Anterior cingulate cortex (tissue), 58 donors: ENCODE measurements at places on chromosomes 5 and 9.

GRCh38 chr5:26034813-26035212 lies 1003.6 kb downstream of the CDH9 start:
- no peak for DNase-seq

- no peak for DNase-seq
Measured at GRCh38 chr5:175694371-175695160, 36.7 kb downstream of the HRH2 start.

DNA sequence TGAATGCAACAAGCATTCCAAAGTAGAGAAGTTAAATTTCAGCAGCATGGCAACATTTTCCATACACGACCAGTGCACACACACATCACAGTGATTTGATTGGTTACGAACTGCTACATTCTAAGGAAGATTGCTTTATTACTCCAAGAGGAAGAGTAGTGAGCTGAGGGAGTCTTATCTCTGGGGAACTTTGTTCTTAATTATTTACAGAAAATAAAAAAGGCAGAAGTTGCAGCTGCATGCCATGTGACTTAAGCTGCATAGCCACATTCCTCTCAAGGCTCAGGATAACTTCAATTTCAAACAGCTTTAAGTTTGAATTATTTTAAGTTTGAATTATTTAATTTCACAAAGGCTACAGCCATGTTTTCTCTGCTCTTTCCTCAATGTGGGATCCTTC lies 71.6 kb upstream of the HSPB3 start:
- no peak for DNase-seq

DNA sequence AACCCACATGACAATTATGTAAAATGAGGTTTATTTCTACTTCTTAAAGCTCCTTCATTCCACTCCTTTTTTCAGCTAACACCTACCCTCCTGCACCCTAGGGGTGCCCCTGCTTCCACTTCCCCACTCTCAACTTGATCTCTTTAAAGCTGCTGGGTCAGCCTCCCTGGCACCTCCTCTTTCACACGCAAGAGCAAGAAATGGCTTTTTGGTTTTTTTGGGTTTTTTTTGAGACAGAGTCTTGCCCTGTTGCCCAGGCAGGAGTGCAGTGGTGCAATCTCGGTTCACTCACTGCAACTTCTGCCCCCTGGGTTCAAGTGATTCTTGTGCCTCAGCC lies 64.4 kb downstream of the SUSD1 start:
- no peak for DNase-seq

DNA sequence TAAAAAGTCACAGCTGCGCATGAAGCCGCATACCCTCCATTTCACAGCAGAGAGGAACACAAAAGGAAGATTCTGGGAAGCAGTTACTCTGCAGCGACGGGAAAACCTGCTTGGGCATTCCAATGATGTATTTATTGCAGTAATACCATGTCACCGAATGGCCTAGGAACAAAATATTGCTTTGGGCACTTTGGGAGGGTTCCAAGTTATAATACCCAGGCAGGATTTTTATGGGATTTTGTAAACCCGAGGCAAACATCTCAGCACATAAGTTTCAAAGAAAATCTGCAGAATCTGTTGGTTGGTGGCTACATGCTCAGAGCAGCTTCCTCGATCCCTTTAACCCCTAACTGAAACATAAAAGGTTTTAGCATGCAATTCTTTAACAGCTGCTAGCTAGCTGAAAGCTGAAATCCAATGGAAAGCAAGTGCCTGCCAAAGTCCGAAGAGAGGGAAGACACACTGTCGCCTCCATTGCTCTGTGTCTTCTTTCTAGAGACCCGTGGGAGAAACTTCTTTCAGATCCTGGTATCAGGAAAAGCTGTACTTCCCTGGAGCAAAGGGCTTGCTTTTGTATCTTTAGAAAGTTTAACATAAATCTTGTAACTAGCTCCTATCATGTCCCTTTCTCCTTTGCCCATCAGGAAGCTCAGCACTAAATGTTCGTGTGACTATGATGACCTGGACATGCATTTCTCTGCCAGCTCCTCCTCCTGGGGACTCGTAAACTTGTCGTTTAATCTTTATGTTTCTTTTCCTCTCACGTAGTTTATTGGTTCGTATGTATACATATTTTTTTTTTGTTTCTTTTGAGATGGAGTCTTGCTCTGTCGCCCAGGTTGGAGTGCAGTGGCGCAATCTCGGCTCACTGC lies 195.0 kb downstream of the MAPKAP1 start:
- no peak for DNase-seq
